ENCODE measurements at places on chromosomes 13 and 19. TPM values are rescaled to one million over a fixed set of nuclear protein-coding genes. Genes with fewer than 3 reads are reported as not detected.
A peak's percentile ranks its signal among the peaks of the same experiment; 100 is the strongest.

DNA sequence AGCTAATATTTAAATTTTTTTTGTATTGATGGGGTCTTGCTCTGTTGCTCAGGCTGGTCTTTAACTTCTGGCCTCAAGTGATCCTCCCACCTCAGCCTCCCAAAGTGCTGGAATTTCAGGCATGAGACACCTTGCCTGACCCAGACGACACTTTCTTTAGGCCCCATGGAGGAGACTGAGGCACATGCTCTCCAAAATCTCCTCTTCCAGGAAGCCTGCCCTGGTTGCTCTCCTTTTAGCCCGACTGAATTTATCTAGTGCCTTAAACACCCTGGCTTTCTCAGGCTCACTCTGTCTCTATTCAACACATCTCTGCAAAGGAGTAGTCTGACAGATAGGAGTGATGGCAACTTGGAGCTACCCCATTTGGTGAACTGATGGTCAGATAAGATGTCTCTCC, 18.9 kb downstream of the MYO1F start:
- DNase-seq, result no peak

DNA sequence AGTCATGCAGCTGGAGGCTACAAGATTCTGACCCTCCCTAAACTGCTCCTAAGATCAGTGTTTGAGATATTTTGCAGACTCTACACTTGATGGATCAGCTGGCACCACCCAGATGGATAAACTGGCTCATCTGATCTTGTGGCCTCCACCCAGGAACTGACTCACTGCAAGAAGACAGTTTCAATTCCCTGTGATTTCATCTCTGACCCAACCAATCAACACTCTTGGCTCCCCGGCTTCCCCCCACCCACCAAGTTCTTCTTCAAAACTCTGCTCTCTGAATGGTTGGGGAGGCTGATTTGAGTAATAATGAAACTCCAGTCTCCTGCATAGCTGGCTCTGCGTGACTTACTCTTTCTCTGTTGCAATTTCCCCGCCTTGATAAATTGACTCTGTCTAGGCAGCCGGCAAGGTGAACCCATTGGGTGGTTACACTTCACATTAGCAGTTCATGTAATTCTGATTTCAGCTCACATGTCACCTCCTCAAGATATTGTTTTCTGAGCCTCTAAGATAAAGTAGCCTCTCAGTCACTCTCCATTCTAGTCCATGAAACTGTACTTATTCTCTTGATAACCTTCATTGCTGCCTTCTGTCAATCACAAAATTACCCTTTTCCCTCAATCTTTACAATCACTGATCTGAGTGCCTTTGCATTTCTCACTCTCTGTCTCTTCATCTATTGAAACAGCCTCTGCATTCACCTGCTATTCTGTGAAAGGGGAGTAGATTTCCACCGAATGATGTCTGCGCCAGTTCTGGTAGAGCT, 9.9 kb upstream of the FPR3 start:
- DNase-seq, result peak; percentile 93

DNA sequence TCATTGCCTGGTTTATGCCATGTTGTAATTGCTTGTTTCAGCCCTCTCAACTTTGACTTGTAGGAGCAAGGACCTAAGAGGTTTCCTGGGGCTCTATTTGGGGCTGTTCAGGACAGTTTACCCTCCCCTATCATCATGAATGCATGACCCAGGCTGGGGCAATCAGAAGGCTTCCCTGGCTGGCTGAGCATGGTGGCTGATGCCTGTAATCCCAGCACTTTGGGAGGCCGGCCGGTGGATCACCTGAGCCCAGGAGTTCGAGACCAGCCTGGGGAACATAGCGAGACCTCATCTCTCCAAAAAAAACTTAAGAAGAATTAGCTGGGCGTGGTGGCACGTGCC, 6.1 kb upstream of the LSM4 start:
- no peak for DNase-seq

DNA sequence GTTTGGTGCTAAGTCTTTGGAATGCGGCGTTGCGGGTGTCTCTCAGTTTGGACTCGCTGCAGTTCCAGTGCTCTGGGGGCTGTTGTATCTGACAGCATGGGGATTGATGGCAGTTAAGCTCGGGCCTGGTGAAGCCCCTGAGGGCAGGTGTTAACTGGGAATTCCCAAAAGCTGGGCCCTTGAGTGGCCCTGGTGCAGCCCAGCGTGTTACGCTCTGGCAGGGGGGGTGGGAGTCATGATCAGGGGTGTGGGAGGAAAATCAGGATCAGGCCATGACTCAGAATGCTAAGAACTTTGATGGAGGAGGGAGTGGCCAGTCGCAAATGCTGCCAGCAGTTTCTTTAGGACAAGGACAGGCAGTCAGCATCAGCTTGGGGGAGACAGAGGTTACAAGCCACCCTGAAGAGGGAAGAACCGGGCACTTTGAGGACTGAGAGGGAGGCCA, 19.6 kb downstream of the AP2A1 start:
- DNase-seq, result no peak

DNA sequence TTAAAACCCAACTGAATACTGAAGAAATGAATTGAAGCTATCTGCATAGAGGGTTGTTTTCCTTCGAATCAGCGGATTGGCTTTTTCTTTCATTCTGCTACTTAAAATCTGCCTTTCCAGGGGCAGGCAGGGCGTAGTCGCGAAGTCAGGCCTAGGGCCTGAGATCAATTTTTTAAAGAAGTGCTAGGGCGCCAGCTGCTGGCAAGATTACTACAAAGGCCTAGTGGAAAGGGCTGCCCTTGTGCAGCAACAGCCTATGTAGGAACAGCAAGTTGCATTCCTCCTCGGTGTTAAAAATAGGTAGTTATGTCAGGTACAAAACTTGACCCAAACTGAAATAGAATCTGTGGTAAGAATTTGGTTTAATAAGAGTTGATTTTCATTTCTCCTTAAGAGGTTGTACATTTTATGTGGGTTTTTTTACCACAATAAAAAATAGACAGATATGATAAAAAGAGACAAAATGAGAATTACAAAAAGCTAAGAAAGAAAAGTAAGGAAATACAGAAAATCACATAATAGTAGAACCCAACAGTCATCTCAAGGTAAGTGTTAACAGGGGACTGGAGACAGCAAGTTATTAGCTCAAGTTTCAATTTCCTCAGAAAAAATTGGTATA, 9.5 kb upstream of the URAD start:
- no peak for DNase-seq

- no peak for DNase-seq
Observed at GRCh38 chr19:28577233-28577632, 635.7 kb downstream of the UQCRFS1 start.

DNA sequence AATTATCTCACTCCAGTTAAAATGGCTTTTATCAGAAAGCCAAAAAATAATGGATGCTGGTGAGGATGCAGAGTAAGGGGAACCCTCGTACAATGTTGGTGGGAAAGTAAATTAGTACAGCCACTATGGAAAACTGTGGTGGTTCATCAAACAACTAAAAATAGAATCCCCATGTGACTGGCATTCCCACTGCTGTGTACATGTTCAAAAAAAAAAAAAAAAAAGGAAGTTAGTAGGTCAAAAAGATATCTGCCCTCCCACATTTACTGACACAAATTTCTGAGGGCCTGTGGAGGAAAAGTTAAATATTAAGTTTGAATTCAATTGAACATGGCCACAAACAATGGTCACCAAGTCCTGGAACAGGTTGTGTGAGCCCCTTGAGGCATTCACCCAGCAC, 9.8 kb upstream of the ZSCAN5A start:
- no peak for DNase-seq

DNA sequence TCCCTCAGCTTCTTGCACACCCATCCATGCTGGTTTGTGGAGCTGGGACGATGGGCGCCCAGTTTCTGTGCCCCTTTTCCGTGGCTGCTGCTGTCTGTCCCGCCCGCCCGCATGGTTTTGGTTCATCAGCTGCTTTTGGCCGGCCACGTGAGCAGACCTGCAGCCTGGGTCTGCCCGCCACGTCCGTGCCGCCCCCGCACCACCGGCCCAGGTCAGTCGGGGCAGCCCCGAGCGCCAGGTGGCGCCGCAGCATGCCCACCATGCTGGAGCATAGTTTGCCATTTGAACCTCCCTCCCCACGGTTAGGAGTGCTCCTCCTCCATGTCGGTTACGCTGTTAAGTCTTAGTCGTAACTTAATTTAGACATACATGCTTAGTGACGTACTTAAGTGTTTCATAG, 15.3 kb upstream of the RPS15 start:
- DNase-seq, result no peak

- DNase-seq, result no peak
Observed at GRCh38 chr19:3589949-3590348, 4.7 kb downstream of the GIPC3 start.

- peak; percentile 66 for DNase-seq
Observed at GRCh38 chr19:45177817-45178261, at the start of gene TRAPPC6A. Gene TRAPPC6A, minus strand, starts transcription at chr19:45178237. Its CDS starts 19 bp downstream, at chr19:45178218.

GRCh38 chr19:4054441-4055208, 12.1 kb downstream of the ZBTB7A start:
- DNase-seq, result no peak

DNA sequence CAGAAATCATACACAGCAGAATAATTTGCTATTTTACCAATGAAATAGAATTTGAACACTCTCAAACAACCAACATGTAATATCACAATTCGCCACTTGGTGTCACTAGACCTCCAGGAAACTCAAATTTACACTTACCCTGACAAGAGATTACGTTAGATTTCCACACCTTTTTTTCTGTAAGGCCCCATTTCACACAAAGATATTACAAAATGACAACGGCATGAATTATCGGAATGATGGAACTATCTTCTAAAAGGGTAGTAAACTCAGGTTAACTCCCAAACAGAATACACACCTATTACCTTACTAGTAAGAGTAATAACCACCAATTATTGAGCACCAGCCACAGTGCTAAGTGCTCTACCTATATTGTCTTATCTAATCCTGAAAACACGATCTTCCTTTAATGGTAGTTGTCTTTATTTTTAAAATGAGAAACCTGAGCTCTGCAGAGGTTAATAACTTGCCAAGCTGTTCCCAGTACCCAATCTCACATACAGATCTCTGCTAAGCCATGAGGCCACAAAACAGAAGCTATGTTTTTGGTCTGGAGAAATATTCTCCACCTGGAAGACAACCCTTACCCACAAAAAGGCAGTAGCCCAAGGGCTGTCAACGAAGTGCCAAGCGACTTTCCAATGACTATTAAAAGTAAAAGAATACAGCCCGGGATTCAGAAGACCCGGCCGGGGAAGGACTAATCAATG, 152.4 kb downstream of the DCLK1 start:
- no peak for DNase-seq

DNA sequence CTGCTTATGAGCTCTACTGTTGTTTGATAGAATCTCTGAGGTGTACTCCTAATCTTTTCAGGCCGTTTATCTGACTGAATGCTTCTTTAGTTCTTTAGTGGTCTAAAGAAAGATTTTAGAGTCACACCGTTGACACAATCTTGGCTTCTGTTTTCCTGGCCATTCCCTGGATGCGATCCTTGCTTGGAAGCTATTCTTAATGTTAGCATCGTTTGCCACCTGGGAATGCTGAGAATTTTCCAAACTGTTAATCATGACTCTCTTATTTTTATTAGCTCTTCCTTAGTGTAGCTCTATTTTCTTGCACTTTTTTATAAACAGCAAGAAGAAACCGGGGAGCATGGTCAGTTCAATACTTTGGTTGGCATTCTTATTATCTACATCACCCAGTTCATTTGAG, 281.0 kb upstream of the PCDH20 start:
- no peak for DNase-seq

DNA sequence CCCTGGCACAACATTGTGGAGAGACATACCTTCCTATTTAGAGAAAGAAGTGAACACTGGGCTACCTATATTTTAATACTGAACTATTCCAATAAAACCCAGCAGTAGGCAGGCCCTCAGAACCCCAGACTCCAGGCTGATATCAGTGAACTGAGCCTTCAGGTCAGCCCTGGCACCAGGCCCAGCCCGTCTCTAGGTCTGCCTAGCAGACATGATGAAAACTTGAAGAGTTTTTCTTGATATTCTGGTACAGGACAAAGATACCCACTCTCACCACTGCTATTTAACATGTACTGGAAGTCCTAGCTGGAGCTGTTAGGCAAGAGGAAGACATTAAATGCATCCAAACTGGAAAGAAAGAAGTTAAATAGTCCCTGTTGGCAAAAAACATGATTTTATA, 396.6 kb upstream of the SPRY2 start:
- no peak for DNase-seq

DNA sequence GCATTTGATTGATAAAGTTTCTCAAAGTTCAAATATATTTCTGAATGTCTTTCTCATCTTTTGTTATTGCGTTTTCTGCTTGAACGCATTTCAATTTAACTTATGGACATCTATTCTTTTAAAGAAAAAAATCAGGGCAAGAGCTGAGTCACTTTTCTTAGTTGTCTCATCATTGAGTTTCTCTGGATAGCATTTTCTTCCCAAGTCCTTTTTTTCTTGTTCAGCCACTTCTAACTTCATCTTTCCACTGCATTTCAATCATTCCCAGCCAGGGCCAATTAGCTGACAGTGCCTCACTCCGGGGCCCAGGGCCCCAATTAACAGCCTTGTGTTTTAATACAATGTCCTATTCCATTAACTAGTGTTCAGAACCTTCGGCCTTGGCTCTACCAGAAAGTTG, 216.3 kb downstream of the B3GLCT start:
- DNase-seq, result no peak

DNA sequence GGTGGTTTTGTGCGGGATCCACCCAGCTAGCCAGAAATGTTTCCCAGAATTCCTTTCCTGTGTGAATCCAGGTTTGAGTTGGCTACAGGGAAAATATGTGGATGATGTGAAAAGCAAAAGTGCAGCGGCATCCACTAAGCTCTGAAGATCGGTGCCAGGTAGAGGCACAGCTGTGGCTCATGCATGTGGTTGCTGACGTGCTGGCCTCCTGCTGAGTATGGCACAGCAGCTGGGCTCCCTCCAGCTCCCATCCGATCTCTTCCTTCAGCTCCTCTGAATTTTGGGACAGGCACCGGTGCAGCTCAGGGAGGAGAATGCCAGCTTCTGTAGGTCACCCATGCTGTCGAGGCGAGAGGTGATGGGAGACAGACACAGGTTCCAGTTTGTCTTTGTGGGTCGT, 84.0 kb upstream of the GSX1 start:
- no peak for DNase-seq

The C13orf46 gene
- polyA plus RNA-seq, result 0.03 TPM

The KISS1R gene
- polyA plus RNA-seq, result not detected

The CBY2 gene
- polyA plus RNA-seq, result not detected

The TMEM221 gene
- polyA plus RNA-seq, result 0.06 TPM

The APOC4 gene
- polyA plus RNA-seq, result not detected

The GJB2 gene
- 604 TPM for polyA plus RNA-seq

The ZNF112 gene
- polyA plus RNA-seq, result 4.6 TPM

The KLK15 gene
- not detected for polyA plus RNA-seq

The ICAM5 gene
- 0.55 TPM for polyA plus RNA-seq

The CEACAM16 gene
- polyA plus RNA-seq, result not detected

Measured in keratinocyte (primary cell).